ENCODE measurements at places on chromosomes 2 and 18.
A peak's percentile ranks its signal among the peaks of the same experiment; 100 is the strongest.

GRCh38 chr2:110979471-110980338, 141.0 kb upstream of the BCL2L11 start:
- no peak for DNase-seq

GRCh38 chr18:63515801-63516200, 26.4 kb upstream of the SERPINB12 start:
- DNase-seq: no peak

GRCh38 chr2:172031536-172031935, 31.8 kb downstream of the METAP1D start:
- DNase-seq: no peak

- DNase-seq: peak; percentile 30
Measured at GRCh38 chr2:205675861-205676516, 6.3 kb upstream of the NRP2 start.

GRCh38 chr2:239047420-239047819, 199.5 kb downstream of the TWIST2 start:
- no peak for DNase-seq

DNA sequence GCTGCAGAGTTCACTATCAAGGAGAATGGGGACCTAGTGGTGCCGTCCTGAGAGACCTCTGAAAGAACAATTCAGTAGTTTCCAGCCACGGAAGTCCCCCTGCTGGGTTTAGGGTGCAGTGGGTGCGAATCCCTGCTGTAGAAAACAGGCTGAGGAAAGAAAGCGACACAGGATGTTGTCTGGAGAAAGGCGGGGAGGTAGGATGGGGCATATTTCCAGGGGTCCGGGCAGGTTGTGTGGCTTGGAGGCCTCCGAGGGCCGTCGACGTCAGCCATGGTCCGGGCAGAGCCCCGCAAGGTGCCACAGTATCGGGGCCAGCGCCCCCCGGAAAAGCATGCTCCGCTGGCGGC, 807 bp upstream of the CREB1 start:
- DNase-seq: peak; percentile 65

- no peak for DNase-seq
Measured at GRCh38 chr2:142883526-142883925, 6.1 kb downstream of the KYNU start.

- no peak for DNase-seq
Measured at GRCh38 chr2:208268156-208268952, 2.3 kb downstream of the PIKFYVE start.

DNA sequence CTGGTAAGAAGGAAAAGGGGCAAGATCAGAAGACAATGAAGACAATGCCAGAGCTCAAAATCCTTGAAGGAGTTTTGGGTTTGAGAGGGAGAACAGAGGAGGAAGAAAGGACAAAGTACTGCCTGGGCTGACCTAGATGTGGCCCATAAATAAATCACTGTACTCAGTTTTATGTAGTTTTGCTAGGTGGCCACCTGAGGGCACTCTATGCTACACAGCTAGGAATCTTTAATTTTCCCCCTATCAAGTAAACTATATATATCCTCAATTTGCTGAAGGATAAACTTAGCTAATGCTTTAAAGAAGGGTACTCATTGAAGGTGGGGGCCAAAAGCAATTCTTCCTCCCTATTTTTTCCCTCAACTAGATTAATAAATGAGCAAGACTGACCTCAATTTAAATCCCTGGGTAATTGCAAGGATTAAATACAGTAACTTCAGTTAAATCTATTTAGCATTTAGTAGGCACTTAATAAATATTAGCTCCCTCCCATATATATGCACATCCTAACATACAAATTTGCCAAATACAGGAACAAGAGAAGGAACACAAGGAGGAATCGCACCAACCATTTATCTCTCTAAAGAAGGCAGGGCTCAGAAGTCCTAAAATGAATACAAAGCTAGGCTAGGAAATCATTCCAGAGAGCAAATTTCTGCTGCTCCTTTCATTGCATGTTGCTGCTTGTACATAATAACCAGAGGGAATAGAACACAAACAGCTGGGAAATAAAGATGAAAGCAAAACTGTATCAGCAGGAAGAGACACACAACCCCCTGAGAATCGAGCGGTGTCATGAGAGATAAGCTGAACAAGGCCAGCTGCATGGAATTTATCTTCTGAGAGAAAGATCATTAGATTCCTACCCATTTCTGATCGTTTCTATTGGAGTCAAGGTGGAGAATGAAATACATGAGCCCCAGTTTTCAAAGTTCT, 540.1 kb downstream of the NRXN1 start:
- peak; percentile 32 for DNase-seq

DNA sequence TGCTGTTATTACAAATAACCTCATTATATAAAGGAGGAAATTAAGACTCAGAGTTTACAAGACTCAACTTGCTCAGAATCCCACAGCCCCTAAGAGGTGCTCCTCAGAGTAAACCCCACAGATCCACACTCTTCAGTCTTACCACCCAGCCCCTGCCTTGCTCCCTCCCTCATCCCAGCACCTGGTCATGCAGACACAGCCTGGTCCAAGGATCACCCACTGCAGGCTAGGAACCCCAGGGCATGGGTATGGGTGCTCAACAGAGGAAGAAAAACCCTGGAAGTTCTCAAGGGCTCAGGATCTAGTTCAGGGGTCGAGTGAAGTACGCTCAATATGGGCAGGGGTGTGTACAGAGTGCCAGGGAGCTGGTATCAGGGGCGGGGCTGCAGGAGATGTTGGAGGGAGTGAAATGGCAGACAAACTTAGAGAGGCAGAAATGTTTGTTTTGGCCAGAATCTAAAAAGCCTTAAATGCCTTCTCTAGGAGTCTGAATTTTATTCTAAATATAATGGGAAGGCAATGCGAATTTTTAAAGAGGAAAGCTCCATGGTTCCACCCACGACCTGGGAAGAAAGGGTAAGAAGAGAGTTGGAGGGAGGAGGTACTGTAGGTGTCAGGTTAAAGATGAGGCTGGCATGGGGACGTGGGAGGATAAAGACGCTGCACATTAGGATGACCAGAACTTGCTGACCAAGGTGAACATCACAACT, 79.1 kb upstream of the MGAT4A start:
- no peak for DNase-seq

- DNase-seq: no peak
Measured at GRCh38 chr2:74514368-74515270, at the start of gene TLX2. Gene TLX2, plus strand, starts transcription at chr2:74514450. Its CDS starts 357 bp downstream, at chr2:74514807.

GRCh38 chr18:37674570-37674969, 109.0 kb upstream of the CELF4 start:
- no peak for DNase-seq

- no peak for DNase-seq
Measured at GRCh38 chr2:55720417-55720816, 26.8 kb upstream of the PNPT1 start.

- DNase-seq: no peak
Measured at GRCh38 chr2:144550911-144551310, 31.0 kb upstream of the ZEB2 start.

- DNase-seq: no peak
Measured at GRCh38 chr2:56534321-56534720, 350.5 kb downstream of the CCDC85A start.

GRCh38 chr2:70964596-70965386, 13.6 kb upstream of the ANKRD53 start:
- peak; percentile 86 for DNase-seq

GRCh38 chr2:3575534-3576262, 638 bp downstream of the RPS7 start:
- DNase-seq: peak; percentile 33

DNA sequence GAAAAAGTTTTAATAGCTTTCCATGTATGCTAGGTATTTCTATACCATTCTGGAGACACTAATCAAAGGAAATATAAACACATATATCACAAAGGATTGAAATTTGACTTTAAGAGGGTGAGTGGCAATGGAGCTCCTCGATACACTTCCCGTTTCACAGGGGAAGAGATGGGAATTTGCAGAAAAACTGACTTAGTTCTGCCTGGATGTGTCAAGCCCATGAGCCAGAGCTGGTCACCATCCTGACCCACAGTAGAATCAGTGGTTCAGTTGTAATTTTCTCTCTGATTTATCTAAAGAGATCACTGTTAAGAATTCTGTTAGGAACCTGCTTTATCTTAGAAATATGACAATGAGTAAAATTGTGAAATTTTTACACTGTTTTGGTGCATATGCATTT, 34.2 kb downstream of the PLCL1 start:
- no peak for DNase-seq

DNA sequence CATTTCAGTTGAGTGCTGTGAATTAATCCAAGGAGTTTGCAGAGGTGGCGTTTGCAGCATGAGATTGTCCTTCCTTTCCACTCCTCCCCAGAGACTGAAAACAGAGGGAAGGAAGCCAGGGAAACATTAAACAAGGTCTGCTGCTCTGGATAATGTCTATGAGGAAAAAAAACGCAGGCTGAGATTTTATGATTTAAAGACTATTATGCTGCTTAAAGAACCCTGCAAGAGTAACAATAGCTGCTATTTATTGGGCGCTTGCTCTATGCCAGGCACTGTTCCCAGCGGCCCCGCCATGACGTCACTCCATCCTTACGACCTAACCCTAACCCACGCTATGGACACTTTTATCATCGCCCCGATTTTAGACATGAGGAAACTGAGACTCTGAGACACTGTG, 222.4 kb downstream of the BCL2 start:
- no peak for DNase-seq

- peak; percentile 54 for DNase-seq
Measured at GRCh38 chr2:207692206-207693065, 19.0 kb upstream of the CCNYL1 start.

DNA sequence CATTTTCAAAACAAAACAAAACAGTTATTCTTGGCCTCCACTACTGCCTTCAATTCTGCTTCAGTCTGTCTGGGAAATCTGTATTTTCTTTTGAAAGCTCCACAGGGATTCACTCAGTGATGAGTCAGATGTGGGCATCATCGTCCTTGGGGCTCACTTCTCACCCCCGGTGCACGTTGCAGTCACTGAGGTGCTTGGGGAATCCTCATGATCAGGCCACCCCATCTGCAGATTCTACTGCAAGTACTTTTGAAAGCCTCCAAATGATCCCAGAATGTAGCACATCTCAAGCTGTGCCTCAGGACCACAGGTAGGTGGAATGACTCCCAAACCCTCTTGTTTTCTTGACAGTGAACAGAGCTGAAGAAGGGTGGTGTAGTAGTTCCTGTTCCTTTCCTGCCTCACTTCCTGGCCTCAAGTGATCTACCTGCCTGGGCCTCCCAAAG, 34.3 kb downstream of the LPIN2 start:
- DNase-seq: no peak

DNA sequence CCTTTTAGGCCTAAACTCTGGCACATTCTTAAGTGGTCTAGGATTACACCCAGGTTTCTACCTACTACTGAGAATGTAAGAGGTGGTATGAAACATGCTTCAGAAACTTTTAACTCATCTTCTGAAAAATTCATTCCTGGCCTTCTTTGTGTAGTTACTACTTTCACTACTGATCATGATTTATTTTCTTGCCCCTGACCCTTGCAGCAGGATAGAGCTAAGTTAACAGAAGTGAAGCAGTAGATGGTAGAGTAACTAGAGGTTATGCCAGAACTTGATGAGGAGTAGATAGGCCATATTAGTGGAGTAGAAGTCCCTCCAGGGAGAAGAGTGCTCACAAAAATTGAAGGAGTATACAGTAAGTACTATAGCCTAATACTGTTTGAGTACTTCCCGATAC, 75.5 kb upstream of the MSTN start:
- DNase-seq: no peak

DNA sequence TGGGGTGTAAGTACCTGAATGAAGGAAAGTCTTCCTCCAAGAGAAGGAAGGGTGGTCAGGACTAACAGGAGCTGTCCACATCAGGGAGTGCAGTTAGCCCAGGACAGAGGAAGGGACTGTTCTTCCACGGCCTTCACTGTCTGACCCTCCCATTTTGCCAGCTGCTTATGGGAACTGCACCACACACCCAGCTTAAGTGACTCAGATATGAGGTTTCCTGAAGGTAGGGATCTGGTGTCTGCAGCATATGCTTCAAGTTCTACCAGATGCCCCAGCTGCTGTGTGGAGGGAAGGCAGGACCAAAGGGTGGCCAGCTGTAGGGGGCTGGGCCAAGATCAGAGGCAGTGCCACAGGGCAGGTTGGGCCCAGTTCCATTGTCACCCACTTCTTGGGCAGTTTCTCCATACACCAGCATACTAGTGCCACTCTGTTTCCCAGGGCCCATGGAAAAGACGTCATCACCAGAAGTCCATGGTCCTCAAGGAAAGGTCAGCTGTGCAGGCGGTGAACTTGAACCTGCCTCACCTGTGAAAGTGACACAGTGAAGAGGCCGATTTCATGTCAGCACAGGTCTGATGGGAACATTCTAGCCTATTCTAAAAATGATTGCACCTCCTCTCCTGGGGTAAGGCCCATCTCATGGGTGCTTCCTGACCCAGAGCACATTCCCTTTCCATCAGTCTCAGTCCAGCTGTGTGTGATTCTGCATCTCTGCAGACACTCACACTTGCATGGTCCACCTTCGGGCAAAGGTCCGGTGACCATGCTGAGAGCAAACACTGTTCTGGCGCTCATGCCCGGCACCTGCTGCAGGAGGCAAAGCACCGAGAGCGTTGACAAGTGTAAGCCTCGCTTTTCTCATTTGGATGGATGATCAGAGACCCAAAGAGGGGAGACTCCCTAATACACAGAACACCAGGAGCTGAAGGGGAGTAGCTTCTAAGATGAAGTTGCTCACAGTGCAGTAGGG, 68.0 kb downstream of the ACAA2 start:
- no peak for DNase-seq

GRCh38 chr18:21289827-21290226, 47.8 kb downstream of the GREB1L start:
- DNase-seq: no peak

DNA sequence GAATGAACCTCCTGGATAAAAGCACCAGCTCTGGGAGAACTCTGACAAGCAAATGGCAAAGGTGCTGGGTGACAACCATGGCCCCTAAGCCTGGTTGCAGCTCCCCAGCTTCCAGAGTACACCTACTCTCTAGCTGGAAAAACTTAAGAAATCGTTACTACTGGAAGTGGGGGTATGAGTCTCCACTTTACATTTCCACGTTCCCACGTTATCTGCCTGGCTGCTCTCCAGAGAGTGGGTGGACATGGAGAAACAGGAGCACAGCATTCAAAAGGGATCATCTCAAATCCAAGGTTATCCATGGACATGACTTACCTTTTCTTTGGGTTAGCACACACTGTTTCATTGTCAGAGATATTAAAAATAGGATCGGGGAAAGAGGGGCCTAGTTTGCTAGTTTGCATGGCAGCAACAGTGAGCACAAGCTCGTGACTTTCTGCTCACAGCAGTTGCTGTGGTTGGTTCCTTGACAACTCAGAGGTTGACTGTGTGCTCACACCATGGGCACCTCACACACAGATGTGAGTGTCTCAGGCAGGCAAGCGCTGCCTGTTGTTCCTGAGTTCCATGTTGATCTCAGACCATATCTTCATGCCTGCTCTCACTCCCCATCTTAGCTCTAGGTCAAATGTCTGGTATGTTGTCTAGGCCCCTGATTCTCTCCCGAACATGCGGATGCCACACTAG, 32.5 kb downstream of the PTPN18 start:
- DNase-seq: no peak

DNA sequence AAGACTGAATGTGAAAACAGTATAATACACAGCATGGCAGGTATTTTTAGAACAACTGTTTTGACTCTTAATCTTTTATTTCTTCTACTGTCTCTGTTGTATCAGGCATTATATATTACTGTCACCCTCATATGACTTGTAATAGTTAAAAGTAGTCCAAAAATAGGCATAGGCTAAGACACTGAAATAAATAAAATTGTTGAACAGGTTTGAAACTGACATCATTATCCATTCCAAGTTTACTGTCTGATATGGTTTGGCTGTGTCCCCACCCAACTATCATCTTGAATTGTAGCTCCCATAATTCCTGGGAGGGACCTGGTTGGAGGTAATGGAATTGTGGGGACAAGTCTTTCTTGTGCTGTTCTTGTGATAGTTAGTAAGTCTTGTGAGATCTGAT, 91.4 kb upstream of the CDH19 start:
- DNase-seq: no peak

Data from activated CD4-positive, alpha-beta T cell treated with anti-CD3 and anti-CD28 coated beads, Interleukin-2, Interleukin-6, amounts not matched to agents 100 ng/mL and 50 ng/mL, durations not matched to agents 16 hours and 8 hours (primary cell).